ENCODE measurements at places on chromosomes 12 and 14. TPM values are rescaled to one million over a fixed set of nuclear protein-coding genes. Genes with fewer than 3 reads are reported as not detected.

DNA sequence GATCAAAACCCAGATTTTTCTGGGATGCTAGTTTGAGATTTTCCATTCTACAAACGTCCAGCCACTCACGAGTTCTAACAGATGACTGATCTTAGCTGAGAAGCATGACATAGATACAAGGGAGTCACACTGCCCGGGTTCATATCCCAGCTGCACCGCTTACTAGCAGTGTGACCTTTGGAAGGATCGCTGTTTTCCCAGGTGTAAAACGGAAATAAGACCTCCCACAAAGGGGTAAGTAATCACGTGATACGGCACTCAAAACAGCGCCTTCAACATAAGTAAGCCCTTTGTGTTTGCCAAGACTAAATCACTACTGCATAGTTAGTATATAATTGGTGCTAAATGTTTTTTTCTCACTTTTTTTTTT lies 624 bp upstream of the PWP1 start:
- H3K27ac ChIP-seq, result peak overlapping the region; percentile 86
- no peaks in the 10 kb centered on the region for H3K27me3 ChIP-seq
- H3K4me3 ChIP-seq, result peak overlapping the region; percentile 95
- DNase-seq, result no peak
- H3K4me1 ChIP-seq, result peaks cover 22% of the 10 kb centered on the region
- H3K36me3 ChIP-seq, result peaks cover 18% of the 10 kb centered on the region

IAPP gene
- total RNA-seq, result not detected

DNA sequence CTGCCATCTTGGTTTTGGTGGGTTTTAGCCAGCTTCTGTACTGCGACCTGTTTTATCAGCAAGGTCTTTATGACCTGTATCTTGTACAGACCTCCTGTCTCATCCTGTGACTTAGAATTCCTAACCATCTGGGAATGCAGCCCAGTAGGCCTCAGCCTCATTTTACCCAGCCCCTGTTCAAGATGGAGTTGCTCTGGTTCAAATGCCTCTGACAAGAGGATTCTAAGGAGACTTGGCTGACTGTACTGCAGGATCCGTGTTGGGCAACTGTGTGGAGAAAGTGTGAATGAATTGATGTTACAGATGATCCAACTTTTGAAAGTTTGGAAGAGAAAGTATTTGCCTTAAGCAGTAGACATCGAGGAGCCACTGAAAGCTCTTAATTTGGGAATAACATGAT lies 91.0 kb downstream of the TTLL5 start:
- peaks cover 16% of the 10 kb centered on the region for H3K36me3 ChIP-seq
- no peaks in the 10 kb centered on the region for H3K4me1 ChIP-seq
- H3K4me3 ChIP-seq, result no peak overlapping the region
- no peak overlapping the region for H3K27ac ChIP-seq

DNA sequence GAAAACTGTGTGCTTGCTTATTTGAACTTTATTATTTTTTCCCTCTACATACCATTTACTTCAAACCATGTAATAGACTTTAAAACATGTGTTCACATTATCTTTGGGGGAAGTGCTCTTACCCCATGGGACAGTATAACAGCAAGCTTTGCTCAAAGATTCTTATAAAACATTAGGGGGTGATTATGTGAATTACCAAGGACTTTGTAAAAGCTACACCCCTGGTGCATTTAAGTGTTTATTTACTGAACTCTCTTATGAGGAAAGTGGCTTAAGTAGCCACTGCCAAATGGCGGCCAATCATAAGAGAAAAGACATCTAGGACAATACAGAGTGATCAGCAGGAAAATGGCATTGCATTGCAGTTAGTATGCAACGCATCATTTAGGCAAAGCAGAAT lies 70.3 kb downstream of the CAPZA3 start:
- no peaks in the 10 kb centered on the region for H3K4me1 ChIP-seq
- no peak overlapping the region for H3K4me3 ChIP-seq
- no peaks in the 10 kb centered on the region for H3K27me3 ChIP-seq

DNA sequence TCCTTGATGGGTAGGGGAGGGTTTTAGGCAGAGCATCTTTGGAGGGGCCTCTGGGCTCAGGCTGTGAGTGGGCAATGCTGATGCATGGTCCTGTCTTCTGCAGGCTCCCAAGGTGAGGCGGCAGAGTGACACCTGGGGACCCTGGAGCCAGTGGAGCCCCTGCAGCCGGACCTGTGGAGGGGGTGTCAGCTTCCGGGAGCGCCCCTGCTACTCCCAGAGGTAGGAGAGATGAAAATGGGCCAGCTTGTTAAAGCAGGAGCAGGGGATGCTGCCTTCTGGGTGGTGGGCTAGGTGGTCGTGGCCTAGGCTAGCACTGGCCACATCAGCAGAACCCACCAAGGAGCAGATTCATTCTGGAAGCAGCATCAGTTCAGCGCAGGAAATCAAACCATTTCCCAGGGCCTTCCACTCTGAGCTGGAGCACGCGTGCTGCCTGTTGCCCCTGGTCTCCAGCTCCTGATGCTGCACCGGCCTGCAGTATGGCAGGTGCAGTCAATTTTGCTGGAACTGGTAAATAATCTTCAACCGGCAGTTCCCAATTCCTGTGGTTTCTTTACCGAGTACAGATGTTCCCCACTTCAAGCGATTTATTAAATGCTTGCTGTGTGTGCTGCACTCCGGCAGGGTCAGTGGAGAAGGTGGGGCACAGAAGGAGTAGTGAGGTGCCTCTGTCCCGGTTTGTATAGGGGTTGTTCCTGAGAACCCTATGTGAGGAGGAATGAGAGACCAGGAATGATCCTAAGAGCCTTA lies 7.4 kb downstream of the PAPLN start:
- H3K4me1 ChIP-seq, result peaks cover 32% of the 10 kb centered on the region
- DNase-seq, result no peak
- H3K36me3 ChIP-seq, result no peaks in the 10 kb centered on the region
- peak overlapping the region; percentile 58 for H3K4me3 ChIP-seq
- no peak overlapping the region for H3K27ac ChIP-seq

GRCh38 chr12:92434607-92435025 lies 268.2 kb upstream of the PLEKHG7 start:
- H3K27me3 ChIP-seq, result no peaks in the 10 kb centered on the region
- DNase-seq, result no peak
- H3K27ac ChIP-seq, result no peak overlapping the region
- no peak overlapping the region for H3K4me3 ChIP-seq
- H3K4me1 ChIP-seq, result no peaks in the 10 kb centered on the region
- no peaks in the 10 kb centered on the region for H3K36me3 ChIP-seq

DNA sequence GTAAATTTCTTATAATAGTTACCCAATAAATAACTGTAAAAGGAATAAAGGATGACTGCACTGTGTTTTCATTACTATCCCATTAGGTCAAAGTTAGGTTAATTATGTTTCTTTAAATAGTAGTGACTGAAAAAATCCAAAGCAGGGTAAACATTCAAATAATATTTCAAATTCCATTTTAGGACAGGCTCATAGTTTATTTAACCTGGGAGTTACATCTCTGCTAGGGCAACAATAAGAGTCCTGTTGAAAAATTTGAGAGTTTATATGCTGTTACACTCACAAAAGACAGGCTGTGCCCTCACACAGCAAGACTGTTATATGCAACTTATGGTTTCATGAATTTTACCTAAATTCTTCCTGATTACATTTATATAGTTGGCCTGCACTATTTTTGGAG lies 8.0 kb downstream of the ERP27 start:
- no peak overlapping the region for H3K4me3 ChIP-seq
- DNase-seq, result no peak
- no peaks in the 10 kb centered on the region for H3K36me3 ChIP-seq
- H3K27me3 ChIP-seq, result no peaks in the 10 kb centered on the region
- peaks cover 11% of the 10 kb centered on the region for H3K4me1 ChIP-seq

DNA sequence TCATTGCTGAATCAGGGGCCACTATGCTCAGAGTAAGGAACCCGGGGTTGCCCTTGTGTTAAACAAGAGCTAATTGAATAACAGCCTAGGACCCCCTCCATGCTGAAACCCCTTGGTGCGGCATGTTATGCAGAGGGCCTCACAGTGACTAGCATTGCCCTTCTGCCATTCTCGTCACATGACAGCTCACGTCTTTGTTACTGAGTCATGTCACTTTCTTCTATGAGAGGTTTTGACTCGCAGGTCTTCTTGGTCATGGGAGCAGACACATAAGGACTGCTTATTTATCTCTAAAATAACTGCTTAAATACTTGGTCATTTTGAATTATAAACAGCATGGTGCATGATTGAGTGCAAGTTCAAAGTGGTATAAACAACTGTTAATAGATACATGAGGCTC lies 24.9 kb downstream of the TCTN1 start:
- no peak overlapping the region for H3K4me3 ChIP-seq
- no peak overlapping the region for H3K27ac ChIP-seq
- H3K36me3 ChIP-seq, result peaks cover 16% of the 10 kb centered on the region
- H3K27me3 ChIP-seq, result no peaks in the 10 kb centered on the region
- no peak for DNase-seq
- H3K4me1 ChIP-seq, result no peaks in the 10 kb centered on the region

DNA sequence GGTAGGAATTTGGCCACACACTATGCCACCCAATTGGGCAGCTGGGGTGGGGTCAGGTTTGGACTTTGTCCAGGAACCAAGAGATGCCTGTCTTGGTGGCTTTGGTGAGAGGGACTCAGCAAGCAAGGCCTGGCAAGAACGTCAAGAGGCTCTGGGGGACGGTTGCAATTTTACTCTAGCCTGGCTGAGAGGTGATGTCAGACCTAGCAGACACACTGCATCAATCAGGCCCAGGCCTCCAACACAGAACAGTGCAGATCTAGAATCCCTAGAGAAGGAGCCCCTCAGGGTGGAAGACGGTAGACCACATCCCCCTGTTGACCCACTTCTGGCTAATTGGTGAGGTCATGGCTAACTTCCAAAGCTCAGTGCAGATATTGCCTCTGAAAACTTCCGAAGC lies 1.6 kb upstream of the UNC119B start:
- peaks cover 11% of the 10 kb centered on the region for H3K36me3 ChIP-seq
- H3K27me3 ChIP-seq, result no peaks in the 10 kb centered on the region
- no peak overlapping the region for H3K27ac ChIP-seq

DNA sequence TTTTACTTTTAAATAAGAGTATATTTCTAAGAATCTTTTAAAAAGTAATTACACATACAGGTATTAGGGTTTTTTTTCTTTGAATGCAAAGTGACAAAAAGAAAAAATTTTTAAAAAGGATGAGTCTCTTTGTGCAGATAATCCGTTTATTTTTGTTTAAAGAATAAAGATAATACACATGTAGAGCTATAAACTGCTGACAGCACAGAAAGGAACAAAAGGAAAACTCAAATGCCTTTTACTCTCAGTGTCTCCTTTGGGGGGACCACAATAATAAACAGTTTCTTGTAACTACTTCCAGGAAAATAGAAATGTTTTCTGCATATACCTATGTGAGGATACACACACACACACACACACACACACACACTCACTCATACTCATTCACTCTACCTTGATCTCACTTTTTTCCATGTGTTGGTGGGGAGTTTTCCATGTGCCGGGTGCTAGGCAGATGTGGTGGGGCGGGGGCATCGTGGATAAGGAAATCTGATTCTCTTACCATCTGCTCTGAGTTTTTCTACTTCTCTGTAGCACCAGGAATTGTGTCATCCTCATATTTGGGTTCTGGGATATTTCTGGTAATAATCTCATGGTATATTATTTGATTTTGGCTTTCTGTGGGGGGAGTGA lies 58.1 kb downstream of the KCTD10 start:
- no peaks in the 10 kb centered on the region for H3K36me3 ChIP-seq
- no peak for DNase-seq
- no peak overlapping the region for H3K4me3 ChIP-seq
- no peaks in the 10 kb centered on the region for H3K4me1 ChIP-seq
- no peak overlapping the region for H3K27ac ChIP-seq

CATSPERB gene
- 2.8 TPM for total RNA-seq

IFI27 gene
- 340 TPM for total RNA-seq

DNA sequence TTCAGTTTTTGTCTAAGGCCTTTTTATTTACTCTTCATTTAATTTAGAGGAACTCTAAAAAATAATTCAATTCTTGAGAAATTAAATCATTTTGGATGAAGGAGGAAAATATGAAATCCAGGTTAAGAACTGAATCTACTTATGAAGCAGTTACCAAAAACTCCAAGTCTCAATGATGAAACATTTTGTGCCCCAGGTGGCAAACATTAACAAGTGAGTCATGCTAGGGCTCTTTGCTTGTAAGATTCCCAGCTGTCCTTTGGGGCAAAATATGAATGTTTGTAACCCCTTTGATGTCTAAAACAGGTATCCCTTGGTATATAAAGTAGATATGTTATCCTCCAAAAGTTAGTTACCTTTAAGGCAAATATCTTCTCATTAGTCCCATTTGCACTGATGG lies 202.4 kb downstream of the NEDD1 start:
- H3K27ac ChIP-seq, result no peak overlapping the region
- no peak overlapping the region for H3K4me3 ChIP-seq
- no peak for DNase-seq
- H3K4me1 ChIP-seq, result no peaks in the 10 kb centered on the region
- H3K27me3 ChIP-seq, result no peaks in the 10 kb centered on the region
- H3K36me3 ChIP-seq, result no peaks in the 10 kb centered on the region

TMEM179 gene
- total RNA-seq, result not detected

- H3K36me3 ChIP-seq, result no peaks in the 10 kb centered on the region
- no peak overlapping the region for H3K4me3 ChIP-seq
- no peaks in the 10 kb centered on the region for H3K27me3 ChIP-seq
- peaks cover 46% of the 10 kb centered on the region for H3K4me1 ChIP-seq
Measured at GRCh38 chr12:110585231-110585799, 2.2 kb upstream of the PPTC7 start.

- H3K27ac ChIP-seq, result no peak overlapping the region
- peaks cover 5% of the 10 kb centered on the region for H3K27me3 ChIP-seq
- DNase-seq, result no peak
- H3K4me1 ChIP-seq, result no peaks in the 10 kb centered on the region
- H3K4me3 ChIP-seq, result no peak overlapping the region
Measured at GRCh38 chr14:66074537-66074936, 411.6 kb upstream of the CCDC196 start.

MGP gene
- 464 TPM for total RNA-seq

DNA sequence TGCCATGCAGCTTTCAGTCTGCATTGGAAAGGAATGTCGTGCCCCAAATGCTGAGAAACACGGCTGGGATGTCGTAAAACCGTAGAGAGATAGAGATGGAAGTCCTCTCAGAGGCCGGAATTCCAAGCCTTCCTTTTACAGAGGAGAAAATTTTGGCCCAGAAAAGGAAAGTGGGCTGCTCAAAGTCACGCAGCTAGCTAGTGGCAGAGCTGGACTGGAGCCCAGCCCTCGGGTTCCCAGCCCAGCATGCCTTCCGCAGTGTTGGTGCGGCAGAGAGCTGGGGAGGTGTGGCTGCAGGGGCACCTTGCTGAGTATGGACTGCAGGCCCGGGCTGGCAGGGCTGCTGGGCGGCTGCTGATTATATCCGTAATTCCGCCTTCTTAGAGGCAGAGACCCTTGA lies 50.3 kb downstream of the KCNA1 start:
- no peaks in the 10 kb centered on the region for H3K4me1 ChIP-seq
- peaks cover 39% of the 10 kb centered on the region for H3K27me3 ChIP-seq
- H3K27ac ChIP-seq, result no peak overlapping the region
- no peak overlapping the region for H3K4me3 ChIP-seq

CCDC88C gene
- total RNA-seq, result 45.8 TPM

GRIN2B gene
- total RNA-seq, result 0.50 TPM

SNX6 gene
- total RNA-seq, result 70.7 TPM

DNA sequence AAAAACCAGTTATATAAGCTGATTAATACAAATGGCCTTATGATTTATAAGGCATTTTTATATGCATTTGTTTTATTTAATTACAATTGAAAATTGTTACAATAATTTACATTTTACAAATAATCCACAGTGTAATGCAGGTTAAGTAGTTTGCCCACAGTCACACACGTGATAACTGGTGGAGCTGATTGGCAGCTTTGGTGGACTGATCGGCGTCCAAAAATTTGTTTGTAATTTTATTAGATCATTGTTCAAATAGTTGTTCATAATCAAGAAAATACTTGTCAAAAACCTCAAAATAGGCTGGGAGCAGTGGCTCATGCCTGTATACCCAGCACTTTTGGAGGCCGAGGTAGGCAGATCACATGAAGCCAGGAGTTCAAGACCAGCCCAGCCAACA lies 59.7 kb downstream of the AEBP2 start:
- no peak overlapping the region for H3K27ac ChIP-seq
- peaks cover 3% of the 10 kb centered on the region for H3K4me1 ChIP-seq
- peaks cover 53% of the 10 kb centered on the region for H3K36me3 ChIP-seq

Measured in lower lobe of right lung (tissue), 2 donors.